ENCODE measurements at places on chromosomes 5 and 9.
A peak's percentile ranks its signal among the peaks of the same experiment; 100 is the strongest.

DNA sequence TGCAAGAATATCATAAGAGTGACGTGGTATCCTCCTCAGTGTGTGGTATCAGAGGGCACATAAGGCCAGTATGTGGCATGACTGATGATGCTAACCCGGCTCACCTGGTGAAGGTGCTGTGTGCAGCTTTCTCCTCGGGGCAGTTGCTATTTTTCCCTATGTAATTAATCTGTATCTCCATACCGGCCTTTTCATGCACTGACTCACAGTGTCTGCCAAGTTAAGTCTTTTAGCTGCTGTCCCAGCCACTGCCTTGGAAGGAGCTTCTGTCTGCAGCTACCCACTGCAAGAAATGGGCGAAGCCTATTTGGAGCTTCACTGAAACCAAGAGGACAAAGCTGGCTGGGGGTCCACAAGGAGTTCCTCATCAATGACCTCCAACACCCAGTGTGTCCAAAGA, 46.0 kb downstream of the NXNL2 start:
- no peak for DNase-seq

DNA sequence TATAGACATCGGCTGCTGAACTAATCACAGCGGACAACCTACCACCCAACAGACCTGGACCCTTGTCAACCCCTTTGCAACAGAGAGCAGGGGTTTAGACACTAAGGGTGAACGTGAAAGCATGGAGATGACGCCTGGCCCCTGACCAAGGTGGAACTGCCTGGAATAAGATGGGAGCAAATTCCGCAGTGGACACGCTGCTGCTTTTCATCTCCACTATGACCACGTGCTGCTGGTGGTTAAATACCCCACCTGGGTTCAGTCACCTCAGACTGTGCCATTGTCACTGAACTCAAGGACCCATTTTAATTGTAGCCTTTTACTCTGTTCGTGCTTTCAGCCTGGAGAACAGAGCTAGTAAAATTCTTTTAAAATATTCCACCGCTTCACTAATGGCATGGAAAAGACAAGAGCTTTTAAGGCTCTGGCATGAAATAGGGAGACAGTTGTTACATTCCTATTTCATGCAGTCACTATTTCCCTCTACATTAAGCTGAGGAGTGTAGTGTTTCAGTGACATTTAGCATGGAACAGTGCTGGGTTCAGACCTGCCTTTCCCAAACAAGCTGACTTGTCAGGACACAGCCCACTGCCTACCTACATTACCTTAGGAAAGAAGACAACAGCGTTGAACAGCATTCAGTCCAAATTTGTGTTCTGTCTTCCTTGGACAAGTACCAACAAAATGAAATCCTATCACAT, 96.8 kb downstream of the ANKRD18B start:
- DNase-seq: no peak

DNA sequence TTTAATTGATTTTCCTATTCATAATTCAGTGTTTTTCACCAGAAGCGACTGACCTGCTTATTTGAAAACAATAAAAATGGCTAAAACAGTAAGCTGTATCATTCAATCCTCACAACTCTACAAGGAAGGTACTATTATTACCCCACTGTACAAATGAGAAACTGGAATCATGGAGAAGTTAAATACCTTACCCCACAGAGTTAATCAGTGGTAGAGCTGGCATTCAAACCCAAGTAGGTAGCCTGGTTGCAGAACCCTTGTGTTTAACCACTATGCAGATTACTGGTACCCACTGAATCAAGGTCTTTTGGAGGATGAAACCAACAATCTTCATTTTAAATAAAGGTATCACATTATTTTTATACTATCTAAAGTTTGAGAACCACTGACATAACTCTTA, 59.6 kb downstream of the MLANA start:
- DNase-seq: no peak

GRCh38 chr5:107168086-107168485, 502.7 kb downstream of the EFNA5 start:
- DNase-seq: no peak

DNA sequence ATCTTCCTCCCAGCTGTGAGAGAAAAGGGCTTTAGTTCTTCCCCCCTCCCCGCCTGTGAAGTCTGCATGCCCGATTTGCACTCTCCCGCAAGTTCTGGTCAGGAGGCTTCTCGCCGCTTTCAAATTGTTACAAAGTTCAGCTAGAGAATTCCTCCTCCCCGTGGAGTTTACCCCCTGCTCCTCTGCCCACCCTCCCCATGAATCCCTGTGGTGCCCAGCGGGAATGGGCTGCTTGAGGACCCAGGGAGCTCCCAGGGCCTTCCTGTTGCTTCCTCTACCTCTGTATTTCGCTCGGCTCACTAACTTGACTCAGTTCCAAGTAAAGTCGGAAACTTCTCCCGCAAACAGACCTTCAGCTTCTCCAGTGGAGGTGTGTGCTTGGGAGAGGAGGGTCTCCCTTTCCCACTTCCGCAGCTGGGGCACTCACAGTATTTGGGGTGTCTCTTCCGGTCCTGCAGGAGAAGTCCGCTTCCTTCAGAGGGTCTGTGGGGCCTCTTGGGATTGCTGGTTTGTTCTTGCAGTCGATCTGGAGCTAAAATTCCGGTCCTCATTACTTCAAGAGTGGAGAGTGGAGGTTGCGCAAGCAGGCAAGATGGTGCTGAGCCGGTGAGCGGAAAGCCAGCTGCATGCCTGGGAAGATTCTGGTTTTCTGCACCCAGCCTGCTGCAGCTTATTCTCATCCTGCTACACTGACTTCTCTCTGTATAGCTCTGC, 97.8 kb downstream of the ADAMTS12 start:
- no peak for DNase-seq

DNA sequence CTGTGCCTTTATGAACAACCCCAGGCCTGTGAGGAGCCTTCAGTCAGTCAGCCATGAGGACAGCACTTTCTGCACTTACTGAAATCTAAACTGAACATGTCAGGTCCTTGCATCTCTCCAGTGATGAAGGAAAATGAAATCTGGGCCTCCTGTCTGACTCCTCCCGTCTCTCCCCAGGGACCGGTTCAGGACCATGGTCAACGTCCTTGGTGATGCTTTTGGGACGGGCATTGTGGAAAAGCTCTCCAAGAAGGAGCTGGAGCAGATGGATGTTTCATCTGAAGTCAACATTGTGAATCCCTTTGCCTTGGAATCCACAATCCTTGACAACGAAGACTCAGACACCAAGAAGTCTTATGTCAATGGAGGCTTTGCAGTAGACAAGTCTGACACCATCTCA, 77.0 kb upstream of the PLPP6 start:
- DNase-seq: no peak

- no peak for DNase-seq
Observed at GRCh38 chr5:14614490-14614889, 32.9 kb downstream of the OTULINL start.

- peak; percentile 24 for DNase-seq
Observed at GRCh38 chr5:103808464-103809106, 246.0 kb upstream of the NUDT12 start.

- no peak for DNase-seq
Observed at GRCh38 chr5:158195416-158196210, 336.7 kb upstream of the CLINT1 start.

GRCh38 chr5:31476738-31477141, 55.2 kb downstream of the DROSHA start:
- DNase-seq: no peak

DNA sequence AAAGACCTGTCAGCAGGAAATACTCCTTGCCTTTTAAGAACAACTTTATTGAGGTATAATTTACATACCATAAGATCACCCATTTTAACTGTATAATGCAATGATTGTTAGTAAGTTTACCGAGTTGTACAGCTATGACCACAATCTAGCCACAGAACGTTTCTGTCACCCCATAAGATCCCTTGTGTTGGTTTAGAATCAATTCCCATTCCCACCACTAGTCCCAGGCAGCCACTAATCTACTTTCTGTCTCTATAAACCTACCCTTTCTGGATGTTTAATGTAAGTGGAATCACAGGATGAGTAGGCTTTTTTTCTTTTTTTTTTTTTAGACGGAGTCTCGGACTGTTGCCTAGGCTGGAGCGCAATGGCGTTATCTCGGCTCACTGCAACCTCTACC, 4.4 kb downstream of the GPR107 start:
- DNase-seq: peak; percentile 78

DNA sequence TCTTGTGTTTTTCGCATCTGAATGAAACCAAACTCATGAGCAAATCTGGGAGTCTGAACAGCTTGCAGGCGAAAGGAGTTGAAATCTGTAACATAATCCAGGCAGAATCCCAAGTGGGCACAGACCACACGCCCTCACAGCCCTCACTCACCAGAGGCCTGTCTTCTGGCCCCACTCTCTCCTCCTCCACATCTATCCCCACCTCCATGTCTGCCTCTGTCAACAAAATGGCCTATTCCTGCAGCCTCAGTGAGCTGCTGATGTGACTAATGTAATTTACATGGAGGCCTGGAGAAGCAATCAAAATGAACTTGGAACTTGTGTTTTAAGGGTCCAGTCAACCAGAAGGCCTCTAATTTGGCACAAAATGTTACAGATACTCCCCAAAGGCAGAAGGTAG, 136.6 kb downstream of the GNA14 start:
- DNase-seq: no peak

- no peak for DNase-seq
Observed at GRCh38 chr5:83641946-83642345, 78.7 kb downstream of the HAPLN1 start.

GRCh38 chr9:5893591-5894236, 3.0 kb downstream of the MLANA start:
- DNase-seq: no peak

- no peak for DNase-seq
Observed at GRCh38 chr9:112000743-112001142, 104.1 kb downstream of the UGCG start.

- no peak for DNase-seq
Observed at GRCh38 chr5:150443242-150444075, 6.1 kb downstream of the RPS14 start.

DNA sequence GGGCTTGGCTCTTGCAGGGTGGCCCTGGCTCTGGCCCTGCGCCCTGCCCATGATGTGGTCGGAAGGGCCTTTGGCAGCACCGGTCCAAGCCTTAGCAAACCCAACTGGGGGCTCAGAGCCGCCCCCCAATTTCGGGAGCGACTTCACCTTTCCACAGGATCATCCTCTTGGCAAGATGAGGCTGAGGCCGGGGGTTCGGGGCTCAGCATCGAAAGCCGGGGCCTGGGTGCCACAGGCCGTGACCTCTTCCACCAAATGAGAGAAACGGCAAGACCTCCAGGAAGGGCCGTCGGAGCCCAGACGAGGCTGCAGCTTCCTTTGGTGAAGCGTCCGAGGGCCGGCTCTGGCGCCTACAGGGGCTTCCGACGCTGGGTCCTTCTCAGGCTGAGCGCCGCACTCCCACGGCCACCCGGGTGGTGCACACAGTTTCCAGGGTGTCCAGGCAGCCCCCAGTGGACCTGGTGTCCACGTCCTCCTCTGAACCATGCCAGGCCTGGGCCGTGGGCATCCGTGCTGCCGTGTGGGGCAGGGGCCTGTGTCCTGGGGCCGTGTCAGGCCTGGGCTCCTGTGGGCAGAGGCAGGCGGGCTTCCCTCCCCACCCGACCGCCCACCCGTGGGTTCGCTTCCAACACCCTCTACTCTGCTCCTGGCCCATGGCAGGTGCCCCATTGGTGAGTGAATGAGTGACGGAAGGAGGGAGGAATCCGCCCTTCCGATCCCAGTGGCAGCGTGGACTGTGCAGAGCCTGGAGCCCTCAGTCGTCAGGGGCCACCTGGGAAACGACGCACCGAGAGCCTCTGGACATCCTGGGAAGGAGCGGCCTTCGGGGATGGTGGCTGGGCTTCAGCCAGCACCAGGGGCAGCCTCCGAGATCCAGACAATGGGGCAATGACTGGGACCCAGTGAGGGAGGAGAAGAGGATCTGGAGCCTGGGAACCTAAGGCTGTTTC, 5.2 kb upstream of the AGPAT2 start:
- DNase-seq: no peak

- DNase-seq: no peak
Observed at GRCh38 chr5:14182761-14183160, 39.6 kb downstream of the TRIO start.

DNA sequence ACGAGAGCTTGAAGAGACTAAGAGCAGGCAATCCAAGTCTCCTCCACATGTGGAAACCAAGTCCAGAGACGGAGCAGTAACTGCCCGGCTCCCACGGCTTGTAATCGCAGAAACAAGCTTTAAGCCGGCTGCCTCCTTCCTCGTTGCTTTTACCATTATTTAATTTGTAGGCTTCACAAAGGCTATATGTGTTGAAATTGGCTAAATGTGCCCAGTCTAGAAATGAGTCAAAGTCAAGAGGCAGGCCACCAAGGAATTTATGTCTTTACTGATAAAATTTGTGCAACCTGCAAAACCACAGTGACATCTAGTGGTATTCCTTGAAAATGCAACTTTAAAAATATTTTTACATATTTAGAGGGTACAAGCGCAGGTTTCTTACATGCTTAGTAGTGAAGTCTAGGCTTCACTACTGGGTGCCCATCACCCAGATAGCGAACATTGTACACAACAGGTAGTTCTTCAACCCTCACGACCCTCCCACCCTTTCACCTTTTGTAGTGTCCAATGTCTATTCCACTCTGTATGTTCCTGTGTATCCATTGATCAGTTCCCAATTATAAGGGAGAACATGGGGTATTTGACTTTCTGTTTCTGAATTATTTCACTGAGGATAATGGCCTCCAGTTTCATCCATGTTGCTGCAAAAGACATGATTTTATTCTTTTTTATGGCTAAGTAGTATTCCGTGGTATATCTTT, 33.5 kb upstream of the EBF1 start:
- peak; percentile 54 for DNase-seq

- no peak for DNase-seq
Observed at GRCh38 chr9:120151806-120152205, 428.2 kb downstream of the CDK5RAP2 start.

- no peak for DNase-seq
Observed at GRCh38 chr9:113564498-113565237, 101.1 kb downstream of the RGS3 start.

GRCh38 chr5:15844253-15844652, 335.3 kb downstream of the MARCHF11 start:
- DNase-seq: no peak

- no peak for DNase-seq
Observed at GRCh38 chr5:59206132-59206581, 623.3 kb downstream of the RAB3C start.

DNA sequence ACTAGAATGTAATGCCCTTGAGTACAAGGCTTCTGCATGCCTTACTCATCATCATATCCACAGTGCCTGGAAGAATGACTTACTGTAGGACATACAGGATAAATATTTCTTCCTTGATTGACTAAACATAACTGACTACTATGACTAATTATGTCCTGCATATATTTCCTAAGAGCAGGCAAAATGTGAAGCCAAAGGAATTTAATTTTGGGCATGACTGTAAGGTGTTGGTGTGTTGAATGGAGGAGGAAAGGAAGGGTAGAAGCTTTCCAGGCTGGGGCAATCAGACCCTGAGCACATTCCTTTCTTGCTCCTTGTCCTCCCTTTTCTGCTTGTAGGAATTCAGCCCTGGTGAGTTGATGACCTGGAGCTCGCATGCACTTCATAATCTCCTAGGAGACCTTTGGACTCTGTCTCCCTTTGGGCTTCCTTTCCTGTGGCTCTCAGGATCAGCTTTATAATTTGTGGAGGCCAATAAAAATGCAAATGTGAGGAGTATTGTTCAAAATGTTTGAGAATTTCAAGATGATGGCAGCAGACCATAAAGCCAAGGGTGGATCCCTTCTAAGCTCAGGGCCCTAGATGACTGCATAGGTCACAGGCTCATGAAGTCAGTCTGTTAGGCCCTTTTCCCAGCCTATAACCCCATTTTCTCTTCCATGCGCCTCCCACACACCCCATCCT, 174.0 kb downstream of the HMHB1 start:
- no peak for DNase-seq

Measured in common myeloid progenitor, CD34-positive (primary cell).